ENCODE measurements at places on chromosomes 4 and X. TPM values are rescaled to one million over a fixed set of nuclear protein-coding genes. Genes with fewer than 3 reads are reported as not detected.

FMR1 gene
- total RNA-seq: 25.8 TPM

CD99L2 gene
- 56.9 TPM for total RNA-seq

CORIN gene
- not detected for total RNA-seq

NAP1L5 gene
- total RNA-seq: 2.1 TPM

CNKSR2 gene
- 2.2 TPM for total RNA-seq

F8A3 gene
- 0.54 TPM for total RNA-seq

NXF2 gene
- total RNA-seq: not detected

ODAPH gene
- total RNA-seq: not detected

IL2RG gene
- 0.12 TPM for total RNA-seq

EDA gene
- 0.54 TPM for total RNA-seq

SPIN2B gene
- 9.5 TPM for total RNA-seq

IL9R gene
- 0.08 TPM for total RNA-seq

SHOX gene
- 0.02 TPM for total RNA-seq

SOX3 gene
- not detected for total RNA-seq

SHROOM3 gene
- 17.3 TPM for total RNA-seq

ATP8A1 gene
- total RNA-seq: 0.03 TPM

JAKMIP1 gene
- not detected for total RNA-seq

NPNT gene
- total RNA-seq: 0.59 TPM

TMSB15A gene
- 0.69 TPM for total RNA-seq

CYBB gene
- 0.04 TPM for total RNA-seq

PRSS12 gene
- total RNA-seq: 0.38 TPM

AKAP4 gene
- total RNA-seq: not detected

PASD1 gene
- not detected for total RNA-seq

CPLX1 gene
- total RNA-seq: 0.28 TPM

TMPRSS11D gene
- total RNA-seq: not detected

PCYT1B gene
- total RNA-seq: 0.02 TPM

MMRN1 gene
- total RNA-seq: not detected

TBC1D9 gene
- total RNA-seq: 7.3 TPM

PLP1 gene
- total RNA-seq: not detected

ERVMER34-1 gene
- 0.42 TPM for total RNA-seq

NHSL2 gene
- 0.53 TPM for total RNA-seq

NHS gene
- total RNA-seq: 2.6 TPM

DKK2 gene
- total RNA-seq: not detected

GABRB1 gene
- not detected for total RNA-seq

RNF150 gene
- 0.20 TPM for total RNA-seq

USP17L11 gene
- not detected for total RNA-seq

ATOH1 gene
- total RNA-seq: not detected

IL2 gene
- total RNA-seq: not detected

NLGN4X gene
- 0.04 TPM for total RNA-seq

RTL5 gene
- 2.4 TPM for total RNA-seq

PPP4R3C gene
- not detected for total RNA-seq

TMPRSS11F gene
- total RNA-seq: not detected

CABS1 gene
- total RNA-seq: not detected

PNMA3 gene
- 0.20 TPM for total RNA-seq

TEX13A gene
- total RNA-seq: not detected

CDS1 gene
- 0.62 TPM for total RNA-seq

HS6ST2 gene
- total RNA-seq: 0.15 TPM

EVC2 gene
- 1.3 TPM for total RNA-seq

VCX gene
- total RNA-seq: not detected

MANBA gene
- total RNA-seq: 14.0 TPM

EGF gene
- total RNA-seq: 0.48 TPM

GNRHR gene
- total RNA-seq: not detected

FGA gene
- 20.2 TPM for total RNA-seq

NSG1 gene
- 9.9 TPM for total RNA-seq
